Upper lobe of right lung (tissue), 1 donor: ENCODE measurements at places on chromosomes 12 and 14.

DNA sequence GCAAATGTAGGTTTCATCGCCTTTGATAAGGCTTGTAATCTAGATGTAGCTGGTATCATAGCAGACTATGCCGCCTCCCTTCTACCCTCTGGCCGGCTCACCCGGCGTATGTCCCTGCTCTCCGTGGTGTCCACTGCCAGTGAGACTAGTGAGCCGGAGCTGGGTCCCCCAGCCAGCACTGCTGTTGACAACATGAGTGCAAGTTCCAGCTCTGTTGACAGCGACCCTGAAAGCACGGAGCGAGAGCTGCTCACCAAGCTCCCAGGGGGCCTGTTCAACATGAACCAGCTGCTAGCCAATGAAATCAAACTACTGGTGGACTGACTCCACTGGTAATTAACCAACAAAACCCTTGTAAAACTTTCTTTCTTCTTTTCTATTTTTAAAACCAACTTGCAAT is 49.0 kb upstream of the A2ML1 start:
- H3K4me1 ChIP-seq, result no peaks in the 10 kb centered on the region
- no peak for DNase-seq
- H3K4me3 ChIP-seq, result no peak overlapping the region
- no peak overlapping the region for H3K27ac ChIP-seq

DNA sequence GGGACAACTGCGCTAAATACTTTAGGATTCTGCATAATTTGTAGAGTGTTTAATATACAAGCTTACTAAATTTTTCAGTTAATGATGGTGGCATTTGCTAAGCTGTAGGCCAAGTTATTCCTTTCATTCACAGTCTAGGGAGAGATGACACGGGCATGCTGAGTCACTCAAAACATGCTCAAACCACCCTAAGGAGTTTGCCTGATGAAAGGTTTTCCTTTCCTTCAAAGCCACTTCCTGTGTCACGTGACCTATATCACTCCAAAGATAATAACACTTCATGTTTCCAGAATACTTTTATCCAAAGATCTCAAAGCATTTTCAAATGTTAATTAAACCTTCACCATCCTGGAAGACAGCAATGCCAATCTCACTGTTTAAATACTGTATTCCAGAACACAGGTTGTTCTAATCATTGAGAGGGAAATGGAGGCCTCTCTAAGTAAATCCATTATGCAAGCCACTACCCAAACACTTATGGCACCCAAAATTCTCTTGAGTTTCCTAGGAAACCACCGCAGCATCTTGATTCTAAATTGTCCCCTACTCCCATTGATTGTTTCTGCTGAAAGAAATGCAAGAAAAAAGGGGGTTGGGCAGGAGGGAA is 207.0 kb upstream of the CDKN3 start:
- H3K36me3 ChIP-seq, result no peaks in the 10 kb centered on the region
- no peak for DNase-seq

DNA sequence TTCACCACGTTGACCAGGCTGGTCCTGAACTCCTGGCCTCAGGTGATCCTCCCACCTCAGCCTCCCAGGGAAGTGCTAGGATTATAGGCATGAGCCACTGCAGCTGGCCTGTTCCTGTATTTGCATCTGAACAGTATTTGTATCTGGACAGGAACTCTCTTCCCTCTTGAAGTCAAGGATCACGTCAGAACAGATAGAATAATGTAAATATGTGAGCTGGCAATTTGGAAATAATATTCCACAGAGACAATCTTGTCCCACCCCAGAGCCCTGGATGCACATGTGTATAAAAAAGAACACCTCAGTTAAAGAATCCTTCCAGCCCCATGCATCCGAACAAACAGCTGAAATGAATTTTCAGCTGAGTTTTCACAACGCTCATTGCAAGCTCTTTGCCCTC is 118.3 kb downstream of the VEZT start:
- no peaks in the 10 kb centered on the region for H3K36me3 ChIP-seq
- H3K4me3 ChIP-seq, result peak overlapping the region; percentile 6
- DNase-seq, result no peak
- H3K27me3 ChIP-seq, result no peaks in the 10 kb centered on the region

GRCh38 chr12:75390156-75390898 is 562 bp upstream of the GLIPR1L2 start:
- H3K27me3 ChIP-seq, result no peaks in the 10 kb centered on the region
- no peak for DNase-seq
- H3K4me1 ChIP-seq, result peaks cover 9% of the 10 kb centered on the region

DNA sequence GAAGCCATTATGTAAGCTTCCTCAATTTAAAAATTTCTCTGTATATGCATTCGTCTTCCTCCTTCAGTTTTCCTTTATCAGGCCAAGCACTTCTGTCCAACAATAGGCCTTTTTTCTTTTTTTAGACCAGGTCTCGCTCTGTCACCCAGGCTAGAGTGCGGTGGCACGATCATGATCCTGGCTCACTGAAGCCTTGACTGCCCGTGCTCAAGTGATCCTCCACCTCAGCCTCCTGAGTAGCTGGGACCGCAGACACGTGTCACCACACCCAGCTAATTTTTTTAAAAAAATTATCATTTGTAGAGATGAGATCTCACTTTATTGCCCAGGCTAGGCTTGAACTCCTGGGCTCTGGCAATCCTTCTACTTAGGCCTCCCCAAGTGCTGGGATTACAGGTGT is 25.8 kb downstream of the TAOK3 start:
- no peak overlapping the region for H3K4me3 ChIP-seq
- H3K27ac ChIP-seq, result no peak overlapping the region
- DNase-seq, result no peak

GRCh38 chr12:112322882-112323547 is 59.2 kb downstream of the HECTD4 start:
- H3K4me1 ChIP-seq, result no peaks in the 10 kb centered on the region
- H3K27me3 ChIP-seq, result no peaks in the 10 kb centered on the region
- DNase-seq, result no peak
- H3K27ac ChIP-seq, result no peak overlapping the region
- H3K4me3 ChIP-seq, result no peak overlapping the region

GRCh38 chr14:50335389-50335788 is 23.3 kb downstream of the DMAC2L start:
- H3K27me3 ChIP-seq, result no peaks in the 10 kb centered on the region
- H3K4me1 ChIP-seq, result peaks cover 18% of the 10 kb centered on the region
- no peak overlapping the region for H3K4me3 ChIP-seq
- DNase-seq, result no peak
- peaks cover 20% of the 10 kb centered on the region for H3K36me3 ChIP-seq

DNA sequence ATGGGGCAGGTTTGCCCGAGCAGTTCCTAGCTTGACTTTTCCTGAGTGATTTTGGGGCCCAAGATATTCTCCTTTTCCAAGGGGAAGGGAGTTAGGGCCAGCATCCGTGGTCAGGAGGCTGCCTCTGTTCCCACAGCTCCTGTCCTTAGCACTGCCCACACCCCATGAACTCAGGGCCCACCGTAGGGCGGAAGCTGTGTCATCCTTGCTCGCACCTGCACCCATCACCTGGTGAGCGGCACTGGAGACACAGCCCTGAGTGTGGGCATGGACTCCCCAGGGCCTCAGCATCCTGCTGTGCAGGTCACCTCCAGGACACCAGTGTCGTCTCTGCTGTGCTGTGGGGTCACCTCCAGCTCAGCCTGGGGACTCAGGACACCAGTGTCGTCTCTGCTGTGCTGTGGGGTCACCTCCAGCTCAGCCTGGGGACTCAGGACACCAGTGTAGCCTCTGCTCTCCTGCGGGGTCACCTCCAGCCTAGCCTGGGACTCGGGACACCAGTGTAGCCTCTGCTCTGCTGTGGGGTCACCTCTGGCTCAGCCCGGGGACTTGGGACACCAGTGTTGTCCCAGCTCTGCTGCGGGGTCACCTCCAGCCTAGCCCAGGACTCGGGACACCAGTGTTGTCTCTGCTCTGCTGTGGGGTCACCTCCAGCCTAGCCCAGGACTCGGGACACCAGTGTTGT is 322.9 kb downstream of the ADGRD1 start:
- H3K27me3 ChIP-seq, result no peaks in the 10 kb centered on the region
- DNase-seq, result peak; percentile 10
- H3K4me3 ChIP-seq, result no peak overlapping the region
- H3K36me3 ChIP-seq, result no peaks in the 10 kb centered on the region
- no peaks in the 10 kb centered on the region for H3K4me1 ChIP-seq

DNA sequence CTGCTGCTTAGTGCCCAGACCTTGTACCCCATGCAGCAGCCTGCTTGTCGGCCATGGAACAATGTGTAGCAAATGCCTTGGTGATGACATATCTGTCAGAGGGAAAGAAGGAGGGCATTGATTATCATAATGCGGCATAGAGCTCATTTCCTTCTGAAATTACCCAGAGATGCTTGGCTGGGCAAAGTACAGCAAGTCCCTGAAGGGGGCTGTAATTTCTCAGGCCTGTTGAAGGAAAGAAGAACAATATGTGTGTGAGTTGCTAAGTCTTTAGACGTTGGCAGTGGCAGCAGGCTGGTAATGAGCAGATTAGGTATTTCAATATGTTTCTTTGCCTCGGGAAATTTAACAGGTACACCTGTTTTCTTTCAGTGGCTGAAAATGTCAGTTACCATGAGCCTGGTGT is 128.6 kb downstream of the CRADD start:
- H3K36me3 ChIP-seq, result no peaks in the 10 kb centered on the region
- peaks cover 14% of the 10 kb centered on the region for H3K4me1 ChIP-seq
- no peak for DNase-seq
- no peak overlapping the region for H3K4me3 ChIP-seq
- H3K27me3 ChIP-seq, result no peaks in the 10 kb centered on the region
- H3K27ac ChIP-seq, result no peak overlapping the region

DNA sequence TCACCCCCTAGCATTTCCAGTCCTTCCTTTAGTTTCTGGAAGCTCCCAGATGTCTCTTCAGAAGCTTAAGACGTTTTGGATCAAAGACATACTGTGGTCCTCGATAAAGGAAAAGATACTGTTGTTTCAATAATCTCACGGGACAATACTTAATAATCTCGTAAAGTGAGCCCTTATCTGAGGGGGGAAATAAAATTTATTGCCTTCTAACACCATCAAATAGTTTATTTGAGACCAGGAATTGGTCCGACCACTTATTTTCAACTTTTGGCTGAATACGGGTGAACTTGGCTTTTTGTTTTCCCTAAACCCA is 640 bp upstream of the G2E3 start:
- H3K27me3 ChIP-seq, result no peaks in the 10 kb centered on the region
- H3K4me3 ChIP-seq, result peak overlapping the region; percentile 79
- no peak for DNase-seq

GRCh38 chr12:6647083-6647604 is at the start of gene ACRBP:
Gene ACRBP (minus strand): TSS chr12:6647432. CDS start chr12:6647366, 66 bp downstream.
- no peaks in the 10 kb centered on the region for H3K4me1 ChIP-seq
- peak; percentile 87 for DNase-seq
- peak within 1 kb of the TSS; percentile 53 for H3K4me3 ChIP-seq
- H3K27me3 ChIP-seq, result no peaks in the 10 kb centered on the region
- H3K27ac ChIP-seq, result peak within 1 kb of the TSS; percentile 63
